ENCODE measurements at places on chromosomes 5 and 9.

- no peak for DNase-seq
These were observed 13.2 kb upstream of the SLC25A48 start for GRCh38 chr5:135821061-135821801.

DNA sequence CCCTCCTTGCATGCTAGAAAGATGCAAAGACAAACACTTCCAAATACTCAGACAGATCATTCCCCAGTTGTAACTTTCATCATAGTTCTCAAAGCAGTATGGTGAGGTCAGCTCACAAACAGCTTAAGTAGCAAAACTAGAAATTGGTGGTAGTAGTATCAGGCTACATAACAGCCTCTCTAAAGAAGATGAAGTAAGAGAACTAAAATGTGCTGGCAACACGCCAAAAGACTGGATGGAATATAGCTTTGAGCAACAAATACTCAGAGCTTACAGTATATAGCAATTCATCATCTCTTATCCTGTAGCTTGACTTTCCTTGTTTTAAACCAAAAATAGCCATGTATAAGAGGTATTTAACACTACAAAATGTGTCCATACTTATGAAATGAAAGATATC is 7.5 kb downstream of the PFDN1 start:
- DNase-seq: no peak

- no peak for DNase-seq
These were observed 955 bp upstream of the GALNT12 start for GRCh38 chr9:98806394-98807035.

GRCh38 chr5:172564188-172564587 is 76.9 kb upstream of the NEURL1B start:
- no peak for DNase-seq

DNA sequence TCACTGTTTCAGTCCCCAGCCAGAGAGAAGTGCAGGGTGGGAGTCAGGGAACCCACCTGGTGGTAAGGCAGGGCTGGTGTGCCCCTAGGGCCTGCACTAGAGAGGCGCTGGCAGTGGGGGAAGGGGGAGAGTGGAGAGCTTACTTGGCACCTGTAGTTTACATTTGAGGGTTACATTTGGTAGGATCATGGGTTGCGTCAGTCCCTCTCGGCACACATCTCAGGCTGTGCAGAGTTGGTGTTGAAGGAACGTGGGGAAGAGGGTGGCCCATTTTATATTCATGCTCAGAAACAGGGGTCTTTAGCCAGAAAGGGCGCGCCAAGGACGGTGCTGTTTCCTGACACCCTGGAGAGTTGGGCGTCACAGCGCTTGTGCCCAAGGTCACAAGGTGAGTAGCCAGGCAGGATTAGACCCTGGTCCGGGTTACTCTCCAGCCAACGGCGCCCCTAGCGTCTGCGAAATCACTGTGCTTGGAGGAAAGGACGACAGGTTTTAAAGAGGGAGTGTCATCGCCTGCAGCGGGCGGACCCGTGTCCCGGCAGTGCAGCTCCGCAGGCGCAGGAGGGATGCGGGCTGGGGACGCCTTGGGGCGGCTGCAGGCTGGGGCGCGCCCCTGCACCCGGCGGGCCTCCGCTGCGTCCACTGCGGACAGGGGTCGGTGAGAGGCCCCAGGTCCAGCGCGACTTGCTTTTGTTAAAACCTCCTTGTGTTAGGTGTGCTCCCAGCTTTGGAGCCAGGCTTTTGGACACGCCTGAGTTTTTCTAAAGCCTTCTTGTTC is 272.6 kb downstream of the FANCC start:
- no peak for DNase-seq

GRCh38 chr5:122083535-122083934 is 5.5 kb upstream of the LOX start:
- DNase-seq: no peak

GRCh38 chr5:82881571-82882174 is 195.5 kb downstream of the TMEM167A start:
- no peak for DNase-seq

DNA sequence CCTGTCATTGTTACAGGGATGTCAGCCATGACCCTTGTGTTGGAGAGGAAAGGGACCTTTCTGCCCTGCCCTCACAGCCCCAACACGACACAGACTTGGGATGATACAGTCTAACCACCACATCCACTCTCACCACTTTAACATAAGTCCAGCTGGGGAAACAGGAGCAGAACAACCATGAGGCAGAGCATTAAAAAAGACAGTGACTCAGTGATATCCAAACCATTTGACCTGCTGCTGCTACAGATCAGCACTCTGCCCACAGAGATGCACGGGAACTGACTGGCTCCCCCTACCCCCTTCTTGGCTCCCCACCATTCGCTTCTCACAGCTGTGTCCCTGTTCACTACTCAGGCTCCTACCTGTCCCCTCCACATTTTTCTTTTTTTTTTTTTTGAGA is 458.6 kb downstream of the ZNF608 start:
- DNase-seq: no peak

DNA sequence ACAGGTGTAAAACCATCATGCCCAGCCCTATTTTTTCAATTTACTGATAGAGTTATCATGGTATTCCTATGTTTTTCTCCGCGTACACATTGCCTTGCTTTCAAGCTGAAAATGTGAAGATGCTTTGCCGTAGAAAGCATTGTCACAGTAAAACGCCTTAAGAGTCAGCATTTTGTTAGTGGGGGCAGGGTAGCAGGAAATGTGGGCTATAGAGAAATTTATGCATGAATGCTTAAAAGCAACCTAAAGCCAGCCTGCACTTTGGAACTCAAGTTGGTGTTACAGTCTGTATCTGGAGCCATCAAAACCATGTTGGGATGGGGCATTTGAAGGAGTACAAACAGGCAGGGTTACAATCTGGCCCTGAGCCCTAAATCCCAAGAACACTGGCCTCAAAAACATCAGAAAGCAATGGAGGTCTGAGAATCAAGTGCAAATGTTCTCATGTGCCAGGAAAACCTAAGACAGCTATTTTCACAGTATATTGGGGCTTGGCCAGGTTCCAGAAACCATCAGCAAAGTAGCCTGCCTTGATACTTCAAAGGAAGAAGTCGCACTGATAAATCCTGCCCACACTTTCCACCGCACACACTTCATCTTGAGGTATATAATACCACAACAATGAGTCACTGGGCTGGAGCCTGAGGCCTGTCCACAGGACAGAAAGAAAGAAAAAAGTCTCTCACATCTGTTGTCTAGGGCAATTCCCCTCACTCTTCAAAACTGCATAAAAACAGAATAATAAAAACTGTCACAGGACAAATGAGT is 313.8 kb downstream of the ENC1 start:
- DNase-seq: no peak

DNA sequence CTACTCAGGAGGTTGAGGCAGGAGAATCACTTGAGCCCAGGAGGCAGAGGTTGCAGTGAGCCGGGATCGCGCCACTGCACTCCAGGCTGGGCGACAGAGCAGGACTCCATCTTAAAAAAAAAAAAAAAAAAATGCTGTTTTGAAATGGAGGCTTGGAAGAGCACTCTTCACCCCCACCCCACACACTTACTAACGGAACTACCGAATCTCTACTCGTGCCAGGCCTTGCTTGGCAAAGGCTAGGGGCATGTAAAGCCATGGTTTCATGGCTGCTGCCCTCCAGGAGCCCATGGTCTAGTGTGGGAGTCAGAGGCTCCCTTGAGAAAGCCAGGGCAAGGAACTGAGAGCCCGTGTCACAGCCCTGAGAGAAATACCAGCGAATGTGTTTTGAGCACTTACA is 21.3 kb downstream of the PCDHGC5 start:
- DNase-seq: no peak

GRCh38 chr9:116944714-116945534 is 257.8 kb downstream of the TRIM32 start:
- no peak for DNase-seq

DNA sequence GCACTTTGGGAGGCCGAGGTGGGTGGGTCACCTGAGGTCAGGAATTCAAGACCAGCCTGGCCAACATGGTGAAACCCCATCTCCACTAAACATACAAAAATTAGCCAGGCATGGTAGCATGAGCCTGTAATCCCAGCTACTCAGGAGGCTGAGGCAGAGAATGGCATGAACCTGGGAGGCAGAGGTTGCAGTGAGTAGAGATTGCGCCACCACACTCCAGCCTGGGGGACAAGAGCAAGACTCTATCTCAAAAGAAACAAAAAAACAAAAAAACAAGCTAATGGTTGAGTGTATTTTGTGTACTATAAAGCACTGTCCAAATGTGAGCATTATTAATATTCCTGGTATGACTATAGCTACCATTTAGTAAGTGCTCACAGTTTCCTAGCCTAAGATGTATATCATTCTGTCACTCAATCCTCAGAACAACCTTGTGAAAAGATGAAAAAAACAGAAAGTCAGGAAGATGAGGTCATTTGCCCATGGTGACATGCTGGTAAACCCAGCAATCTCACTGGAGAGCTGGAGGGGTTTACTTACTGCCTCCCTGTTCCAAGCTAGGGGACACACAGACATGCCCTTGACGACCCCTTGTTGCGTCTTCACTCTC is 27.7 kb downstream of the ARHGEF37 start:
- no peak for DNase-seq
